ENCODE measurements at places on chromosomes 5 and 9.
A peak's percentile ranks its signal among the peaks of the same experiment; 100 is the strongest.

GRCh38 chr9:93298498-93299417 is 114.8 kb downstream of the WNK2 start:
- ATAC-seq: no peak

- ATAC-seq: peak; percentile 65
These were observed 7.1 kb upstream of the AGPAT2 start for GRCh38 chr9:136694163-136694871.

DNA sequence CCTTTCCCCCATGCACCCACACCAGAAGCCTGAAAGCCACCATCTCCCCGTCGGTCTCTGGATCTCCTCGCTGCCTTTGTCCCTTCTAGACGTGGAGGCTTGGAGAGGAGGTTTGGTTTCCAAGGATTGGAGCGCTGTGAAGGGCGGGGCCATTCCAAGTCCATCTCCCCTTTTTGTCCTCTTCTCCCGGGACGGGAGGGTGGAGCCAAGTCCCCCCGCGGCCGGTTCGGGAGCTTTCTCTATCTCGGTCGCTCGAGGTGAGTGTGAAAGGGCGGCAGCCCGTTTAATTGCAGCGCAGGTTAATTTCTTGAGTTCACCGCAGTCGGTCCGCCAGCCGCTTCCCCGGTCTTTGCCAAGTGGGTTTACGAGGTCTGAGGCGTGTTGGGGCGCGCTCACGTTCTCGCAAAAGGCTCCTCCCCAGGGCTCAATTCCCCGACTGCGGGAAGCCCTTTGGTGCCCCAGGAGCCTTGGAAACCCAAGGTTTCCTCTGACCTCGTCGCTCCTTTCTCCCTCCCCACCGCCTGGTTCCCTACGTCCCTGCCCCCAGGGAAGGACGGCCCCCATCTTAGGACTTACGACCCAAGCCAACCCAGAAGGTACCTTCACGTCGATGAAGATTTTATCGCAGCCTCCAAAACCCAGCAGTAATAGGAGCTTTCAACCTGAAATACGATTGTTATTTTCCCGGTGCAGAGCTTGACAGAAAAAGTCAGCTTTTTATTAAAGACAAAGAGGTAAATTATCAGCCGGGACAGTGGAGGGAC is 2.8 kb upstream of the ZNF462 start:
- ATAC-seq: no peak

GRCh38 chr5:8033261-8033660 is 164.3 kb downstream of the MTRR start:
- no peak for ATAC-seq

- no peak for ATAC-seq
These were observed 559.2 kb downstream of the PSAT1 start for GRCh38 chr9:78856144-78856543.

GRCh38 chr5:78490709-78491485 is 130.5 kb downstream of the SCAMP1 start:
- ATAC-seq: no peak

DNA sequence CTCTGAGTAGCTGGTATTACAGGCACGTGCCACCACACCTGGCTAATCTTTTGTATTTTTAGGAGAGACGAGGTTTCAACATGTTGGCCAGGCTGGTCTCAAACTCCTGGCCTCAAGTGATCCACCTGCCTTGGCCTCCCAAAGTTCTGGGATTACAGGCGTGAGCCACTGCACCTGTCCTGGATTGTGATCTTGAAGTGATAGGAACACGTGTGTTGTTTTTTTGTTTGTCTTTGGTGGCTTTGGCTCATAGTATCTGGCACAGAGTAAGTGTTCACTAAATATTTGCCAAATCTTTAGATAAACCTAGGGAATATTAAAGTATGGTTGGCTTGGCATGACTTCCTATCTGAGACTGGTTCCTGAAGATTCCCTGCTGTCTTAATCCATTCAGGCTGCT is 172.7 kb downstream of the ARHGAP26 start:
- ATAC-seq: no peak

GRCh38 chr5:11596657-11597071 is 307.6 kb downstream of the CTNND2 start:
- no peak for ATAC-seq

- no peak for ATAC-seq
These were observed 9.1 kb upstream of the ANKH start for GRCh38 chr5:14880688-14881087.

DNA sequence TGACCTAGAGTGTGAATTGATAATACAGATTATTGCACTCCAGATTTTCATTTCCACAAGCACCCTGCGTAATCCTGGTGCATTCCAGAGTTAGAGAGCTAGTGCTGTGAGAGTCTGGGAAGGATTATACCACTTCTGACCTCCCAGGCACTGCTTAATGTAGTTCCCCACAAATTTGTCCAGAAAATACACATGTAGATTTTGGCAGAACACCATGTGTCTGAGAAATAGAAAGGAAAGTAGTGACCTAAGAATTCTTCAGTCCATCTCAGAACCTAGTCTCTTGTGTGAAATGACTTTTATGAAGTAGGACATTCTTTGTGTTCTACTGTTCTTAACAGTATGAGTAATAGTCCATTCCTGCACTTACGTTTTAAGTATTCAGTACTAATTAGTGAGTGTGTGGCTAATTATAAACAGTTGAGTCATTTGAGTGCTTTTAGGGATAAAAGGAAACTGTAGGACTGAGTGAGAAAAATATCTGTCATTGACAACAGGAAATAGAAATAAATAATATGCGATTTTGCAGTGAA is 27.8 kb upstream of the PTPDC1 start:
- peak; percentile 81 for ATAC-seq

GRCh38 chr5:147586832-147587231 is 77.0 kb upstream of the DPYSL3 start:
- ATAC-seq: no peak

DNA sequence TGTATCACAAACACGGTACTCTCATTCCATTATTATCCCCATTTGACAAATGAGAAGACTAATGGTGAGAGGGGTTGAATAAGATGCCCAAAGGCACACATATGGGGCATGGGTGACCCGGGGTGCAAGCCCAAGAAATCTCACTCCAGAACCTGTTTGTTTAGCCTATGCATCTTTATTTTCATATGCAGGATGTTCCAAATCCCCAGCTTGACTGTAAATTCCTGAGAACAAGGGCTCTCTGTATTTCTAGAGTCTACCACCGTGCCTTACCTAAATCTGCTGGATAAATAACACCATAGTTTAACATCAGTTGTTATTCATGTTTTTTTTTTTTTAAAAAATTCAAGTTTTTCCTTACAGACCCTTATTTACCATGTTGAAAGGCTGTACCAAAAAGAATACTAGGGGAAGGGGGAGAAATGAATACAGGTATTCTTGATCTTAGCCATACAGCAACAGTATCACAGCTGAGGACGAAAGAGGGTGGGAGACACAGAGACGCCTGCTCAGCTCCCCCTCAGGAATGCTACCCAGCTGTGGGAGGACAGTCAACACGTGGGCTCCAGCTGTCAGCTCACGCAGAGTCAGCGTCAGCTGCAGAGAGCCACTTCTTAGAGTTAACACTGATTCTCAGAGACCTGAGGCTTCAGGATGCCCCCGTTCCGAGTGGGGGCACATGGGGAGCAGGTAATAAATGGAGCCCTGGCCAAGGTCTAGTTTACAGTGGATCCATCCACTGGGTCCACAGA is 86.6 kb downstream of the MED27 start:
- ATAC-seq: no peak

DNA sequence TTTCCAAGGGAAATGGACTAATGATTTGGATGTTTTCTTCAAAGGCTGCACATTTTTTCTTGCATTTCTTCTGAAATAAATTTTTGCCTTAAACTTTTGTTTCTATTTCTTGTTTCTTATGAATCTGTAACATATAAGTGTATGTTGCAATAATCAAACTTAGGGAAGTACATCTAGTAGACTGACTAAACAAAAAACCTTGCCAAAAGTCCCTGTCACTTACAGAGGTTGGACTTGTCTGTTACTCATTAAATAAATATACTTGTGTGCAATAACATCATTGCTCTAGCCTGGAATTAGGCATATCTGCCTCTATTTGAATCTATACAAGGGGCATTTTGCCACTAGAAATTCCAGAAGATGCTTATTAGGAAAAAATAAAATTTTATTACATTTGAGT is 56.6 kb downstream of the C6 start:
- no peak for ATAC-seq

DNA sequence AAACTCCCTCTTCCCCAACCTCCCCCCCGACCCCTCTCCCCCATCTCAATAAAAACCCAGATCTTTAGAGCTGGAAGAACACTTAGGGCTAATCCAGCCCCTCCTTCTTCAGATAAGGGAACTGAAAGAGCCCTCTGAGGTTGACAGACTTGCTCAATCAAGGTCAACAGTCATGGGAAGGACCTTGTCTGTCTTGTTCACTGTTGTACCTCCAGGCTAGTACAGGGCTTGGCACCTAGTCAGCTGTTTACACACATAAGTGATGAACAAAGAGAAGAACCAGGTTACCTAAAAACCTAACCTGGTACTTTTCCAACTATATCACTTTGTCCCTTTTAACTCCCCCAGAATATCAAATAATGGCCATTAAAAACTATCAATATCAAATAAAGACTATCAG is 2.4 kb downstream of the TTC39B start:
- ATAC-seq: no peak

GRCh38 chr5:36593867-36594266 is 12.5 kb upstream of the SLC1A3 start:
- no peak for ATAC-seq

DNA sequence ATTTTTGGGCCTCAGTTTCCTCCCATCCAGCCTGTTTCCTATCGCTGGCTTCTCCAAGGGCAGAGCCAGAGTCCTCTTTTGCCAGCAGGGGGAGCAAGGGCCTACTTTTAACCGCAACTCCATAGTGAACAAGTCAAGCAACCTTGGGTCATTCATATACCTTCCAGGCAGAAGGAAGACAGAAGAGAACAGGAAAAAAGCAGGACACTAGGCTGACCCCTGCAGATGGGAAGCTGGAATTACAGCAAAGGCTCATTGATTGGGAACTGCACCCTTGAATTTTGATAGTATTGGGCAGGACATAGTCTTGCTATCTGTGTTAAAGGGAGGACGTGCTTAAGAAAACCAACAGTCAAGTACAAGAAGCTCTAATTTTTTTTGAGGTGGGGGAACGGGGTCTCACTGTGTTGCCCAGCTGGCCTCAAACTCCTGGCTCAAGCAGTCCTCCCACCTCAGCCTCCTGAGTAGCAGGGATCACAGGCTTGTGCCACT is 30.1 kb downstream of the QRFP start:
- peak; percentile 72 for ATAC-seq

- ATAC-seq: no peak
These were observed 71.2 kb upstream of the PARP8 start for GRCh38 chr5:50595199-50595598.

GRCh38 chr5:154647761-154648145 is 107.4 kb upstream of the LARP1 start:
- ATAC-seq: no peak

- ATAC-seq: no peak
These were observed 85.1 kb downstream of the SSBP2 start for GRCh38 chr5:81665795-81666194.

- no peak for ATAC-seq
These were observed 1224.0 kb upstream of the CDH18 start for GRCh38 chr5:21212026-21212425.
